ENCODE measurements at places on chromosomes 3 and 15.

GRCh38 chr15:89822951-89823711, 8.5 kb upstream of the ANPEP start:
- DNase-seq: no peak

- peak; percentile 44 for DNase-seq
Observed at GRCh38 chr3:111610189-111610588, 15.0 kb upstream of the ZBED2 start.

DNA sequence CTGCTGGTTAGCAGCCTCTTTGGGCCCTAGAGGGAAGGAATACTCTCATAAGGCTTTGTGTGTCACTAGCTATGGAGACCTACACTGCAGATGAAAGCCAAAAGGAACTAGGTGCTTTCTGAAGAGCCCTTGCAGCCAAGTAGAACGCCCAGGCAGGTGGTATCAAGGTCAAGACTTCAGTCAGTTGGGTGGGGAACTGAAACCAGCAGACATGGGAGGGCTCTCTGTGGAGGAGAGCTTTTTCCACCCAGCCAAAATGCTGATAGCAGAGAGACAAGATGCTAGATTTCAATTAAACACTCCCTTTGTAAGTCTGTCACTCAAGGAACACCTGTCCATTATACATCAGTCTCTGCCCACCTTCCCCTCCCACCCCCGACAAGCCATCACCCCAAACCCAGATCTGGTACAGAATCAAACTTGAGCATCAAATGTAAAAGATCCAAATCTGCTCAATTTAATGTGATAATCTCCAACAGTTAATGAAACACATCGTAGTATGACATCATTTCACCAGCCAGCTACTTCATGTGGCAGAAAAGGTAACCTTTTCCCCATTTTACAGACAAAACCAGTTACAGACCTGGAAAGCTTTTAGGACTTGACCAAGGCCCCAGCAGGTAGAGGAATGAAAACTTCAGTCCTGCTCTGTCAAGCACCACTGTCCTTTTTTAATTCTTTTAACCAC, 14.6 kb downstream of the MRPS25 start:
- DNase-seq: no peak

DNA sequence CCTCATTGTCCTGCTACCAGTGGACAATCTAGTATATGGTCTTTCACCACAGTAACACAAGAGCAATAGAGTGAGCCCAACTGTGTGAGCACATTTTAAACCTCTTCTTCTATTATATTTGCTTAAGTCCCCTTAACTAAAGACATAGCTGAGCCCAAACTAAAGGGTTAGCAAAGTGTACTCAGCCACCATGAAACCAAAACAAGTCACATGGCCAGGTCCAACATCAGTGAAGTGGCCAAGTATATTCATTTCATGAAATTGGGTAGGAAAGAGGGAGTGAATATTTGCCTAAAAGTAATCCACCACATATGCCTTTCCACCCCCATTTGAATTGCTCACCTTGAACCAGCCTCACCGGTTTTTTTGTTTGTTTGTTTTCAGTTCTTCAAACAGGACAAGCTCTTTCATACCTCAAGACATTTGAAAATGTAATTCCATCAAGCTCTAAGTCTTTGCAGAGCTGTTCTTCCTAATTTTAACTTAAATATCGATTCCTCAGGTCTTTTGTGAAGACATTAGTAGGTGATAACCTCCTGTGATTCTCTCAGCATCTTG, 327.0 kb upstream of the SEMA6D start:
- DNase-seq: no peak

Measured in activated T-cell treated with anti-CD3 and anti-CD28 coated beads for 24 hours (primary cell).